ENCODE measurements at places on chromosomes 13 and 19.

- no peak for DNase-seq
These were observed 148.6 kb downstream of the SLITRK6 start for GRCh38 chr13:85650613-85651012.

DNA sequence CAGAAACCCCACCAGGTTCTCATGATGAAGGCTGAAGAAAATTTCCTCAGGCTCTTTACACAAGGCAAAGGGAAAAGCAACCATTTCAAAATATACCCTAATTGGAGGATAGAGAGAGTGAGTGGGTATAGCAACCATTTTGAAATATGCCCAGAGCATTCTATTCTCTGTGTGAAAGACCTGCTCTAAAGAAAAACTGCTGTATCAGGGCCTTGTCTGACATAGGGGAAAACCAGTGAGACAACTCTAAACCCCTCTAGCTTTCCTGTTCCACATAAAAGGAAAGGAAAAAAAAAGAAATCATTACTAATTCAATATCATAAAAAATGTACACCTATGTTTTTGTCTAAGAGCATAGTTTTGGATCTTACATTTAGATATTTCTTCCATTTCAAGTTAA lies 42.3 kb downstream of the TPTE2 start:
- DNase-seq: no peak

DNA sequence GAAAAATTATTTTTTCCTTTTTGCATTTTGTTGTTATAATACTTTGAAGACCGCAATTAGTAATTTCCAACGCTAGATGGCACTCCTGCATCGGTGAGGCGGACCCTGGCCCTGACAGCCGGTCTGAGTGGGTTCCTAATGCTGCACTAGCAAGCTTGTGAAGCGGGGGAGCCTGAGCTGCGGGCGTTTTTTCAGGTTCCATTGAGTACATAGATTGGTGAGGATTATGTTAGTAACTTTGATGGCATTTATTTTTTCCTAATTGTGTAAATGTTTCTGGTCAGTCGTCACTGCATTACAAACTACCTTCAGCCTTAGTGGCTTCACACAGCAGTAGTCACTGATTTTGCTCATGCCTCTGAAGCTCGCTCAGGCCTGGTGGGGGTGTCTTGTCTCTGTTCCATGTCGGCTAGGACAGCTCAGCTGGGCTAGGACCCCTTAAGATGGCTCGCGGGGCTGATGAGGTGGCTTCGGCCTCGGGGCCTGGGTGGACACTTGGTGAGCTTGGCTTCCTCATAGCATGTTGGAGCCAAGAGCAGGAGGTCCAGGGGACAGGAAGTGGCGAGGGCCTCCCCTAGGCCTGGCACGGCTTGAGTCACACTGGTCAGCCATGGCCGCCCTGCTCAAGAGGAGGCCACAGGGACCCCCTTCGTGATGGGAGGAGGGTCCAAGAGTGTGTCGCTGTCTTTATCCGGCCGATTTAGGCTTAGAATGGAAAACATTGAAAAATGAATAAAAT lies 25.0 kb downstream of the ERCC5 start:
- no peak for DNase-seq

- no peak for DNase-seq
These were observed 66.4 kb downstream of the DCT start for GRCh38 chr13:94412870-94413597.

DNA sequence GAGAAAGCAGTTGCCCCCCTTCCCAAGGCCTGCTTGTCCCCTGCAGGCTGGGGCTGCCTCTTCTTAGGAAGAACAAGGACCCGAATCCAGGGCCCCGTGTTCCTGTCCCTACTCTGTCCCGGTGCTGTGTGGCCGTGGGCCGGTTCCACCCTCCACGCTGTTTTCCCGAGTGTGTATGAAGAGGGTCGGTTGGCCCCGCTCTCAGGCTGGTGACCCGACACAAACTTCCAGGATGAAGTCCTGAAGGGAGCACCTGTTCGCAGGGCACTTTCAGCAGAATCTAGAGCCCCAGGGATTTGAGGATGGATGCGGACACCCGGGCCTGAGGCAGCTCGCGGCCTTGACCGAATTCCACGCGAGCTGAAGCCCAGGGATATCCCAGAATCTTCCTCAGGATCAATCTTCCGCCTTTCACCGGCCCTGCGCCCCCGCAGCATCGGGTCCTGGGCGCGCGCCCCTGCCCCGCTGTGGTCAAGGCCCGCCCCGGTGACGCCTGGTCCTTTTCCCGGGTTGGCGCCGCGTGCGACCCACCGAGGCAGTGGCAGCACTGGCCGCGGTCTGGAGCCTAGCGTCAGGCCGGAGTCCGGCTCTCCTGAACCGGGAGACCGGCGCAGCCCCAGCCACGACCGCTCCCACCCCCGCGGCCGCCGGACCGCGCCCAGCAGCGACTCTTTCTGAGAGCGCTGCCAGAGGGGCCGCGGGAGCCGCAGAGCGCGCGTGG lies 528 bp upstream of the CHST8 start:
- DNase-seq: no peak

GRCh38 chr13:110168999-110169933 lies 137.7 kb downstream of the COL4A1 start:
- no peak for DNase-seq

- no peak for DNase-seq
These were observed at the start of gene DGKH for GRCh38 chr13:42048342-42048683. Gene DGKH (plus strand): TSS chr13:42048648. CDS start chr13:42048774, 126 bp downstream.

GRCh38 chr13:68046903-68047302 lies 816.8 kb upstream of the PCDH9 start:
- DNase-seq: no peak

GRCh38 chr19:1626417-1627010 lies 21.3 kb upstream of the UQCR11 start:
- DNase-seq: no peak

DNA sequence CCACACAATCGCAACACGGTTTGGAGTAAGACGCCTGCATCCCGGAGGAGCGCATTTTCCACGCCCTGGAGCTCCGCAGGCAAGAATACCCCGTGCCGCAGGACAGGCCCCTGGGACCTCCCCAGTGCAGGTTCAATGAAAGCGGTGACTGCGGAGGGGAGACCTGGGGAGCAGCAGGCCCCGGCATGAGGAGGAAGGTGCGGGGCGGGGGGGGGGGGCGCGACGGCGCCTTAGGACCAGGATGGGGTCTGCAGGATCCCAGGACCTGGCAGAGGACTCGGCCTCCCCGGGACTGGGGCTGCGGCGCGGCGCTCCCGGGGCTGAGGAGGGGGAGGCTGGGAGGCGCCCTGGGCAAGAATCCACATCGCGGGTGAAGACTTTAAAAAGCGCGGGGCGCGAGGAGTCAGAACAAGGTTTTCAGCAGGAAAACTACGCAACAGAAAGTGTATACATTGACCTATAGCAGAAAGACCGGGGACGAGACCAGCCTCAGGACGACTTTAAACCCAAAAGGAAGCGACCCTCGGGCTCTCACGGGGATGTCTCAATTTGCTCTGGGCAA lies 432 bp downstream of the ZNF611 start:
- no peak for DNase-seq

DNA sequence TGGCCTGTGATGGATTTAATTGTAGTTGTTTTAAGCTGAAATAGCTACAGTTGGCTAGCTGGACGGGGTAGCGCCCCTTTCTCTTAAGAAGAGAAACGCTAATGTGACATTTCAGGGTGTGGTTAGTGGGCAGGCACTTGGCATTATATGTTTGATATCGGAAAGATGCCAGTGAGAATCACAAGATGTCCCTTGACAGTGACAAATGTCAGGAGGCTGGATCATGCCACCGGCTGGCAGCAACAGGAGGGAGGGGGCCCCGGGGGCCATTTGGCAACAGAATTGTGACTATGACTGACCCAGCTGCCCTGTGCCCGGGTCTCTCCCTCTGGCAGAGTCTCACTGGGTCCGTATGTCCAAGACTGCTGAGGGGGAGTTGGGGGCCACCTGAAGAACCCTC lies 4.7 kb downstream of the DCAF15 start:
- DNase-seq: no peak

DNA sequence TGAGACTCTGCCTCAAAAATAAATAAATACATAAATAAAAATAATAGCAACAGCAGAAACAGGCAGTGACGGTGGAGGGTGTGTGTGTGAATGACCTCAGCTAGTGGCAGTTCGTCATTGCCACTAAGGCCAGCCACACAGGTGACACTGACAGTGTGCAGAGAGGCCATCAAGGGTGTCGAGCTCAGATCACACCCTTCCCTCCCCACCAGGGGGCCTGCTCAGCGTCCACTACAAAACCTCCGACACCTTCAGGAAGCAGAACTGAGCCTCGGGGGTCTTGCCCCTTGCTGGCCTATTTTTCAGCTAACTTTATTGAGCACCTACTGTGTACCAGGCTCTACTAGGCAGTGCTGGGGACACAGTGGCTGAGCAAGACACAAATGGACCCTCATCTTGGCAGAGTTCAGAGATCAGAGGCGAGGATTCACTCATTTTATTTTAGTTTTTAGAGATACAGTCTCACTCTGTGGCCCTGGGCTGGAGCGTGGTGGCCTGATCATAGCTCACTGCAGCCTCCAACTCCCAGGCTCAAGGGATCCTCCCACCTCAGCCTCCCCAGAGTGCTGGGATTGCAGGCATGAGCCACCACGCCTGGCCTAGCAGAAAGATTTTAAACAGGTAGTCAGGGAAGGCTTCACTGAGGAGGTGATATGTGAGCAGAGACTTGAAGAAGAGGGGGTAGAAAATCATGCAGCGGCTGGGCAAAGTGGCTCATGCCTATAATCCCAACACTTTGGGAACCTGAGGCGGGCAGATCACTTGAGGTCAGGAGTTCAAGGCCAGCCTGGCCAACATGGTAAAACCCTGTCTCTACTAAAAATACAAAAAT lies 30.3 kb upstream of the SEMA6B start:
- no peak for DNase-seq

DNA sequence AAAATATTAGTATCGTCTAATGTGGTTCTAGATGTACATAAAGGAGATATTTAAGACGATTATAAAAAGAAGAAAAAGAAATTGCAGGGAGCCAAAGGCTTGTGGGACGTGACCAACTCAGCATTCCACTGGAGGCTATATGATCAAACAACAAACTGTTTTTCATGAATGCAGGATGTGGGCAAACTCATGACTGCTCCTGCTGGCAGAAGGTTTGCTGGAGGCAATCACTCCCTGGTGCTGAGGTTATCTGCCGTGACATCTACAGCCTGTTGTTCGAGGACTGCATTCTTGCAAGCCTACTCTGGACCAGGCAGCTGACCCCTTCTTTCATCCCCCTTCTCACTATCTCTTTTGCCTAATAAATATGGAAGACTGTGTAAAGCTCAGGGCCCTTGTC lies 518.1 kb downstream of the UQCRFS1 start:
- DNase-seq: no peak

DNA sequence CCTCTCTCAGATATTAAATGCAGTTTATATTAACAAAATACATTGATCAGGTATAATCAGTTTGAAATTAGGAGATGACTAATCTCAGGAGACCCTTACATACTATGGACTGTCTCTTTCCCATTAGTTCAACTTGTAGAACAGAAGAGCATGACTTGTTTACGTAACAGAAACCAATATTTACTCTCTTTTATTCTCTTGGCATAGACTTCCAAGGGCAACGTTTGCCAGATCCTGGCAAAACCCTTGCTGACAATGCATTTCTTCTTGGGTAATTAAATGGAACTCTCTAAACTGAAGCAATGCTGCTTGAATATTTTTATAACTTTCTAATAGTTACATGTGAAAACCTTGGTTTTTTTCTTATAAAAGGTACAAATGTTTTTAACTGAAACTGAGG lies 68.3 kb upstream of the MYO16 start:
- DNase-seq: no peak

DNA sequence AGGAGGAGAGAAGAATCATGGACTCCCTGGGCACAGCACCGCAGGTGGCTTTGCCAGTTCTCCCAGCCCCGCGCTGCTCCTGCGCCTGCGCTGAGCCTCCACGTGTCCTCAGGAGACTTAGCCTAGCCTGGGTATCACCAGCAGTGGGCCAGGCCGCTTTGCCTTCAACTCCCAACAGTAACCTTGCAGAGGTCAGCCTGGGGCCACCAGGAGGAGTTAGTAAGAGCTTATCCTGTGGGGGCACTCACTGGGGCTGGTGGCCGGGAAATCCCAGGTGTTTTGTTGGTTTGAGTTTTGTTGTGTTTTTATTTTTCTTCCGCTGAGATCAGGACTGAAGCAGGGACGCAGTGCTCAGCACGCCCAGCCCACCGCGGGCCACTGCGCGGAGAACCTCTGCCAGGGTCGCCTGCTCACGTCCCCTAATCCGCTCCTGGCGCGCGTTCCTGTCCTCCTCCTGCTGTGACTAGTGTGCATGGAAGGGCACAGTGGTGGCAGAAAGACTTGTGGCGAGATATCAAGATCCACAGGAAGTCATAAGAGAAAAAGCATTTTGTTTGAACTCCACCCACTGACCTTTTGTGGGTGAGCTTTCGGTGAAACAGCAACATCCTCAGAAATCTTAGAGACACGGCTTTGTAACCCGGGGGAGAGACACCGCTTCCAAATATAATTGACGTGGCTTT lies 207.4 kb upstream of the RFC3 start:
- no peak for DNase-seq

- no peak for DNase-seq
These were observed 12.5 kb downstream of the PROSER1 start for GRCh38 chr13:39025433-39025839.

DNA sequence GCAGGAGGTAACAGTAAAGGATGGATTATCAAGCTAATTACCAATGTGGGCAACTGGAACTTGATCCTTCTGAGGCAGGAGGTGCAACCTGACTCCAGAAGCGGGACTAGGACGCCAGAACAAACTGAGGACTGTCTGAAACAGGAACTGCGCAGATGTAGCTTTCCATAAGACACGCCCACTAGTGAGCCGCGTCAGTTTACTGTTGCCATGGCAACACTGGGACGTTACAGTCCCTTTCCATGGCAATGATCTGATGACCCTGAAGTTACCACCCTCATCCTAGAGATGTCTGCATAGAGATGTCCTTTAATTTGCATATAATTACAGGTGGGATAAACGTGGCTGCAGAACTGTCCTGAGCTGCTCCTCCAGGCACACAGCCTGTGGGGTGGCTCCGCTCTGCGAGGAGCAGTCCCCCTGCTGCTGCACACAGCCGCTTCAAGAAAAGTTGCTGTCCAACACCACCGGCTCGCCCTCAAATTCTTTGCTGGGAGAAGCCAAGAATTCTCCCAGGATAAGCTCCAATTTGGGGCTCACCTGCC lies 816.6 kb downstream of the UQCRFS1 start:
- no peak for DNase-seq
